ENCODE measurements at places on chromosomes 4 and X. TPM values are rescaled to one million over a fixed set of nuclear protein-coding genes. Genes with fewer than 3 reads are reported as not detected.

The GPR50 gene
- total RNA-seq: not detected

The RASSF6 gene
- 2.3 TPM for total RNA-seq

The L1CAM gene
- total RNA-seq: not detected

The SPANXN2 gene
- total RNA-seq: not detected

The NDNF gene
- not detected for total RNA-seq

The COL4A6 gene
- not detected for total RNA-seq

The HTT-AS gene
- not detected for total RNA-seq

The TMPRSS11D gene
- total RNA-seq: not detected

The CLDN34 gene
- total RNA-seq: not detected

The NXF2B gene
- not detected for total RNA-seq

The CCDC110 gene
- not detected for total RNA-seq

The UGT2B10 gene
- 0.25 TPM for total RNA-seq

The CTAG1B gene
- total RNA-seq: not detected

The KLB gene
- 0.23 TPM for total RNA-seq

The IL2 gene
- total RNA-seq: not detected

The DCHS2 gene
- not detected for total RNA-seq

The STPG2 gene
- total RNA-seq: not detected

The AMTN gene
- not detected for total RNA-seq

The MAEA gene
- 139 TPM for total RNA-seq

The GLRA2 gene
- total RNA-seq: not detected

The GC gene
- not detected for total RNA-seq

The PPP1R2C gene
- not detected for total RNA-seq

The SSX2B gene
- total RNA-seq: not detected

The JAKMIP1 gene
- total RNA-seq: not detected

The GAGE12J gene
- total RNA-seq: not detected

The EDA2R gene
- total RNA-seq: 0.53 TPM
